ENCODE measurements at places on chromosomes 1 and 21.

GRCh38 chr1:185317886-185318310 is 855 bp upstream of the IVNS1ABP start:
- peak; percentile 32 for DNase-seq

DNA sequence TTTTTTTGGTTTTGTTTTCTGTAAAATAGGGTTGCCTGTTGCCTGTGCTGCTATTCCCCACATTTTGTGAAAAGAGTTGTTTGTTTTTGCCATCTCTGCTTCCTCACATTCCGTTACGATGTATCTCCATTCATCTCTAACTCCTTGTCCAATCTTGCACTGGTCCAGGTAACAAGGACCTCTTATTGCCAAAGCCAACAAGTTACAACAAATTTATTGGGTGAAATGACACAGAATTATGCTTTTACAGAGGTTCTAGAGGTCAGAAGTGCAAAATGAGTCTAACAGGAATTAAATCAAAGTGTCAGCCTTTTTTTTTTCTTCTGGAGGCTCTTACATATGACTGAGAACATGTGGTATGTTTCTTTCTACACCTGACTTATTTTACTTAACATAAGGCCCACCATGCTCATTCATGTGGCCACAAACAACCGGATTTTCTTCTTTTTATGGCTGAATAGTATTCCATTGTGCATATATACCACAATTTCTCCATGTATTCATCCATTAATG is 787.9 kb upstream of the B3GALT2 start:
- no peak for DNase-seq

GRCh38 chr21:46596201-46596600 is 8.7 kb downstream of the S100B start:
- no peak for DNase-seq

DNA sequence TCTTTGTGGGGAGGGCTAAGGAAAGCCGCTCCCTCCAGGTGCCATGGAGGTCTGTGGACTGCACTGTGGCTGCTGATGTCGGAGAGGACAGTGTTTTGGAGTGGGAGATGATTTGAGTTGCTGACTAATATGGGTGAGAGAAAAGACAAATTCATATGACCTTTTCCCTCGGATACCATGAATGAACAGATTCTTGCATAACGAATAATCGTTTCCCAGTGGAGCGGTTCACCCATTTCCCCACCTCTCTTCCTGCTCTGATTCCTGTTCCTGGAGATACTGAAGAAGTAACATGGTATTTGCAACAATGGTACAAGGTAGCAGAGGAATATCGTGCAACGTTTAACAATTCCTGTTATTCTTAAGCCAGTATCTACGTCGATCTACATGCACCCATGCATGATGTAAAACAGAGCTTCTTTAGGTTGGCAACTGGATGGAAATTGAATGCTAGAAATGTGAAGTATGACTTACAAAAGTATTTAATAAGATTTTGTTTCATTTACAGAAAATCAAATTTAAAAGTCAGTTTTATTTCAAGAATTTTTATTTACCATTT is 227.1 kb downstream of the TOMM20 start:
- DNase-seq = no peak

- no peak for DNase-seq
Observed at GRCh38 chr1:93822730-93823425, 56.1 kb downstream of the DNTTIP2 start.

GRCh38 chr21:17732306-17732705 is 86.8 kb downstream of the C21orf91 start:
- DNase-seq = no peak

- peak; percentile 72 for DNase-seq
Observed at GRCh38 chr21:17925000-17925610, 105.9 kb upstream of the C21orf91 start.

GRCh38 chr1:12206792-12207424 is 22.9 kb upstream of the VPS13D start:
- DNase-seq = no peak

DNA sequence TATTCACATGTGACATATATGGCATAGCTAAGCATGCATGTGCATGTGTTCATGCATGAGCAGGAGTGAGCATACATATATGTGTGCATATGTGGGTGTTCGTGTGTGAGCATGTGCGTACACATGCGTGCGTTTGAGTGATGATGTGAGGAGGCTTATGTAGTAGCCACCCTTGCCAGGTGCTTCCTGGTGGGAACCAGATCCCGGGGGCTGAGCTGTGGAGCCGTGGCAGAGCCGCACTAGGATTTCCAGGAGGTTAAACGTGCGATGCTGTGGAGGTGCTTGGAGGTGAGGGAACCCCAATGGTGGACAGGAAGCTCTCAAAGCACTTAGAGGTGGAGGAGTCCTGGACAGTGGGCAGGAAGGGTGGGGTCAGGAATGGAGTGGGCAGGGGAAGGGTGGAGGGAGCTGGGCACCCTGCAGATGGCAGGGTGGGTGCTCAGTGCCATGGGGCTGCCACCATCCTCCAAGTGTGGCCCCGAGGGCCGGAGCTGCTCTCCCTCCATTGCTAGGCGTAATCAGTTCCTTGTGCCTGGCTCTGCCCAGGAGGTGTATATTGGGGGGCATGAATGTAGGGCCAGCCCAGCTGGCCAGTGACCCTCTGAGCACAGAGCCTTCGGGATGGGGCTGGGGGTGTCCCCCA is 48.5 kb downstream of the COL18A1 start:
- no peak for DNase-seq

DNA sequence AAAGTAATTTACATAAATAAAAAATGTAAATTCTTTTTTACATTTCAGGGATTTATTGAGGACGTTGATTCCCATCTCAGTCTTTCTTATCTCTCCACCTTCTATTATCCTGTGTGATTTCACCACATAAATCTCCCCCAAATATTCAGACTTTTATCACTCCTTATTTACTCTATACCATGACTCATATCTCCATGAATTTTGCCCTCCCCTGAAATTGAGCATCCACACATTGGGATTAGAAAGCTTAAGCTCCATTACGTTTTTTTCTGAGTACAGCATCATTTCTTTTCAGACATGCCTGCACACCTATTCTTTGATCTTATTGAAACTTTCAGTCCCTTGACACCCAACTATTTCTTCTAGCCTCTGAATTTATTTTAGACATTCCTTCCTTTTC is 111.2 kb downstream of the IFI44 start:
- no peak for DNase-seq

DNA sequence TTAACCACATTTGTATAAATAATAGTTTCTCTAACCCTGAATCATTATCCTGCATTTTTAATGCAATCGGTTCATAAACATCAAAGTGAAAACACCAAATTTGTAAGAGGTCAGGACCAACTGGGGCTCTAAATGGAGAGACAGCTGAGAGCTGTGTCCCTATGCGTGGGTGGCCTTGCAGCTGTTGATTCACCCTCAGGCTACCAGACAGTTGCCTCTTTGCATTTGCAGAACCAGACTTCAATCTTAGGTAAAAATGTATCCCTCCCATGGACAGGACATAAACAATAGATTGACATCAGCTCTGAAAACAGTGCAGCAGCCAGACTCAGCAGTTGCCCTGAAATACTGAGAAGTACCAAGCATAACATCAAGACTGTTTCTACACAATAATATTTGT is 8.8 kb upstream of the TGFB2 start:
- no peak for DNase-seq
